ENCODE measurements at places on chromosomes 3 and 15.

- no peak for DNase-seq
Observed at GRCh38 chr15:73308305-73308704, 60.5 kb downstream of the HCN4 start.

DNA sequence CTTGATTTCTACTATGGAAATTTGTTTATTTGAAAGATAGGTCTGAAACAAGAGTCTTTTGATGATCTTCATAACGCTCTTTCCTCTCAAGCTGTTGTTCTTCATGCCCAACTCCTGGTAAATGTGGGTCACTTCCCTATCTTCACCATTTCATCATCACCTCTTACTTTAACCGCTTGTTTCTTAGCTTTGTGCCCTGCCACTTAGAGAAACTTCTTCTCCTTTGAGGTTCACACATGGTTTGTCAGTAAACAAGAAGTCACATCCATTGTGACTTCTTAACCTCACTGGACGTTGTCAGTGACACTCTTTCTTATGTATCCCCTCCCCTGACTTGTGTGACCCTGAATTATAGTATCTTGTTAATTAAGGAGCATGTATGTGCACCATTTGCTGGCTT lies 16.9 kb upstream of the P2RY13 start:
- DNase-seq = no peak

DNA sequence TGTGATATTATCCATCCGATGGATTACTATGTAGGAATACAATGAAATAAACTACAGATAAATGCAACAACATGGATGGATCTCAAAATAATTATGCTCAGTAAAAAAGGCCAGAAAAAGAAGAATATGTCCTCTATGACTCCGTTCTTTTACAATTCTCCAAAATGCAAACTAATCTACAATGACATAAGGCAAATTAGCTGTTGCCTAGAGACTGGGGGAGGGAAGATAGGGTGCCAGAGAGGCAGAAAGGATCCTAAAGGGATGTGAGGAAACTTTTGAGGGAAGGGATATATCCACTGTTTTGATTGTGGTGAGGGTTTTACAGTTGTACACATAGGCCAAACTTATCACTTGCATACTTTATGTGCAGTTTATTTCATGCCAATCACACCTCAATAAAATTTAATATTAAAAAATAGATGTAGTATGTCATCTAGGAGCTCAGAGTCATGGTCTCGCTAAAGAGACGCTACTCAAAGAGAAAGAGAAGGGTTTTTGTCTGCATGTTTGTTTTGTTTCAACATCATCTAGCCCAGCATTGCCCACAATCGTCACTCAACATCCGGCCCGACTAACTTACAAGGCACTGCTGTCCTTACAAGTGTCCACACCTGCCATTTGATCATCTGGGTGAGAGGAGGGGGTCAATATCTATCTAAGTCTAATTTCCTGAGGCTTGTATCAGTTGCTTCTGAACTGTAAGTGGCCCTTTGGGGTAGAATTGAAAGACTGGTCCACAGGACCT lies 29.5 kb downstream of the HES1 start:
- DNase-seq = no peak

GRCh38 chr3:43009547-43009946 lies 30.4 kb downstream of the GASK1A start:
- no peak for DNase-seq

- DNase-seq = peak; percentile 97
Observed at GRCh38 chr3:50365080-50365841, 5.9 kb upstream of the TMEM115 start.

- no peak for DNase-seq
Observed at GRCh38 chr3:124413989-124414598, 316.2 kb upstream of the UMPS start.

DNA sequence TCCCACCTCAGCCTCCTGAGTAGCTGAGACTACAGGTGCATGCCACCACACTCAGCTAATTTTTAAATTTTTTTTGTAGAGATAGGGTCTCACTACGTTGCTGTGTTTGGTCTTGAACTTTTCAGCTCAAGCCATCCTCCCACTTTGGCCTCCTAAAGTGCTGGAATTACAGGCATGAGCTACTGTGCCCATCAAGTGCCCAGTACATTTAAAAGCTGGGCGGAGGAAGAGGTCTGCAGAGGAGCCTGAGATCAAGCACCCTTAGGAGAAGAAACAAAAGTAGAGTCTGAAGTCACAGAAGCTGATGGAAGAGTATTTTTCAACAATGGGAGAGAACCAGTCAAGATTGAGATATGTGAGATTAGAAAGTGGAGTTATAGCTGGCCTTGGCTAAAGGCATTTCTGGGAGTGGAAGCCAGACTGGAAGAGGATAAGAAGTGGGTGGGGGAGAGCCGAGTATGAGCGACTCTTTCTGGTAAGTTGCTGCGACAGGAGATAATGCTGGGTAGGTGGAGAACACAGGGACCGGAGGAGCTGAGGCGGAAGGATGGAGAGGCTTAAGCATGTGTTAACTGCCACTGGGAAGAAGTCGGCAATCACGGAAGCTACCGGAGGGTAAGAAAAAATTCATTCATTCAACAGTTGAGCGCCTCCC lies 782 bp upstream of the IREB2 start:
- DNase-seq = peak; percentile 57

DNA sequence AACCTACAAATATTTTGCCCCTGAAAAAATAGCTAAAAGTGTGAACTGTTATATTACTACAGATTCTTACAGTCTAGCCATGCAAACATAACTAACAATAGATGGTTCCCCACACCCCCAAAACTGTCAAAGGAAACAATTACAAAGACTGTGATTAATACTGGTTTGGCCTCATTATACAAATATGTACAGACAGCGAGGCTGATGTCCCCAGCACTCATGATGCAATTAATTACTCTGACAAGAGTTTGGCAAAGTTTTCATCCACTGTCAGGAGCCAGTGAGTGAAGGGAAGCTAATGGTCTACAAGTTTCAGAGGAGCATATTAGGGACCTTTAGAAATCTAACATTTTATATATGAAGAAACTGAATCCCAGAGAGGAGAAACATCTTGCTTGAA lies 61.0 kb downstream of the HMG20A start:
- no peak for DNase-seq

GRCh38 chr3:30114918-30115317 lies 491.5 kb upstream of the TGFBR2 start:
- no peak for DNase-seq

GRCh38 chr3:74066456-74066855 lies 441.7 kb upstream of the PDZRN3 start:
- no peak for DNase-seq

DNA sequence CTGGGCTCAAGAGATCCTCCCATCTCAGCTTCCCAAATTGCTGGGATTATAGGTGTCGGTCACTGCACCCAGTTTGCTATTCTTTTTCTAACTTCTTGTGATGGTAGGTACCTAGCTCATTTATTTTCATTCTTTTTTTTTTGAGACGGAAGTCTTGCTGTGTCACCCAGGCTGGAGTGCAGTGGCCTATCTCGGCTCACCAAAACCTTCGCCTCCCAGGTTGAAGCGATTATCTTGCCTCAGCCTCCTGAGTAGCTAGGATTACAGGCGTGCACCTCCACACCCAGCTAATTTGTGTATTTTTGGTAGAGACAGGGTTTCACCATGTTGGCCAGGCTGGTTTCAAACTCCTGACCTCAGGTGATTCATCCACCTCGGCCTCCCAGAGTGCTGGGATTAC lies 30.1 kb upstream of the RAD51 start:
- DNase-seq = no peak

DNA sequence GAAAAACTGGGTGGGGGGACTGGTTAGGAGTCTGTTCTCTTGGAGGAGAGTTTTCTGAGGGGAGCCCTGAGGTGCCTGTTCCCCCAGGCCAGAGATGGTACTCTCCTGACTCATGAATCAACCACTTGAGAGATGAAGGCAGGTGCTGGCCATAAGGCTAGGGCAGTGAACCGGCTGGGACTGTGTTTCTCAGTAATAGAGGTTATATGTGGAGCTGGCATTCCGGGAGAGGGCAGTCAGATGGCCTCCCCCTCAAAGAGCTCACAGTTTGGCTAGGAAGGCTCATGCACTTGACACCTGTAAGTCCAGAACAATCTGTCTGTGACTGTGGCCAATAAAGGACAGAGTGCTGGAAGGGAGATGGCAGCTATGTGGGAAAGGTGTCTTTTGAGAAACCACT lies 10.0 kb upstream of the SCN10A start:
- no peak for DNase-seq

DNA sequence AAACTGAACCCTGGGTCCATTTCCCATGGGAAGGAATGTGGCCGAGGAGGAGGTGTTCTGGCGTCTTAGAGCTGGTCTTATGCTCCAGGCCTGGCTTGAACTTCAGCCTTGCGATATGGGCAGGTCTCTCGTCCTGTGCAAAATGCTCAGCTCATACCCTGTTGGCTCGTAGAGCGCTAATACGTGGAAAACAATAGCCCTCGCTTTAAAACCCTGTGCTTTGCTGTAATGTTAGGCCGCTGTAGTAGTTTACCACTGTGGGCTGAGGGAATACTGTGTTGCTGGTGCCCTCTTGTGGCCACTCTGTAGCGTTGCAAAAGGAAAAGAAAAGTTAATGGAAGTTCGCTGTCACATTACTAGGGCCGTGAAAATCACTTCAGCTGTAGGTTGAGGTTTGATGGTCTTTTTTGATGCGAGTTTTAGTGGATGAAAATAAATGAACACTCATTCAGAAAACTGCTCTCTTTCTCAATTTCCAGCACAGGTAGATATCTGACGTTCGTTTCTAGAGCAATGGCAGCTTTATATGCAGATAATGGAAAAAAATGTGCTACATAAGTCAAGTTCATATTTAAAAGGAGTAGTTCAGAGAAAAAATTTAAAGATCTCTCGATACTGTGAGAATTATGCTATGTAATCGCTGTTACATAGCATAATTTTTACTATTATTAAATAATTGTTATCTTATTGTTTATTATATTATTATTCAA lies 92.9 kb downstream of the MCTP2 start:
- DNase-seq = peak; percentile 57

- no peak for DNase-seq
Observed at GRCh38 chr3:64911138-64911537, 223.3 kb upstream of the ADAMTS9 start.

GRCh38 chr3:69209413-69209812 lies 87.0 kb upstream of the LMOD3 start:
- DNase-seq = no peak

DNA sequence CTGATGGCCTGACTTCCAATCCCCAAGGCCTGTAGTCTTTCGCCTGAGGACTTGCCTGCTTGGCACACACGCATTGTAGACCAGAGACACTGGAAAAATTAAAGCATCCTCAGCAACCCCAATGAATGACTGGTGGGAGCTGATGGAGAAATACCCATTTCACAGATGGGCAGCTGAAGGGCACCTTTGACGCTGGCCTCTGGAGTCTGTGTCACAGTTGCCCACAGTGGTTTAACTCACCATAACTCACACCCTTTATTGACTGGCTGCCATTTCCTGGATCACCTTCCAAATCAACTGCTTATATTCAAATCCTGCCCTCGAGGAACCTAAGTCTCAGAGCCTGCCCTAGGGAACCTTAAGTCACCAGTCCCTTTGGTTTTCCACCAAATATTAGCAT lies 183.1 kb downstream of the SHQ1 start:
- DNase-seq = no peak

DNA sequence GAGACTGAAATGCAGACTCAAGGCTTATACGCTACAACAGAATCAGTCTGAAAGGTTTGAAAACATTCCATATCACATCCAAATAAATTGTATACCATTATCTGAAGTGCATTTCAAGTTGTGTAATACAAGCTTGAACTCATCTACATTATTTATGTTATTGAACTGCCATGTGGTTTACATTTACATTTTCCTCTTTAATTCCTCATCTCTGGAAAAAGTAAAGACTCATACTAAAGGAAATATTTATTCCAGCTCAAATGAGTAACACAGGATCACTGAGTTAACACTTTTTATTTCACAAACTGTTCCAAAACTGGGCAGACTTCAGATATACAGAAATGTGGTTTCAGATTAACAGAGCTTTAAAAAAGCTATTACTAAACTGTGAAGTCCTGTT lies 282.5 kb downstream of the ULK4 start:
- no peak for DNase-seq

- no peak for DNase-seq
Observed at GRCh38 chr3:30502742-30503073, 103.7 kb upstream of the TGFBR2 start.

DNA sequence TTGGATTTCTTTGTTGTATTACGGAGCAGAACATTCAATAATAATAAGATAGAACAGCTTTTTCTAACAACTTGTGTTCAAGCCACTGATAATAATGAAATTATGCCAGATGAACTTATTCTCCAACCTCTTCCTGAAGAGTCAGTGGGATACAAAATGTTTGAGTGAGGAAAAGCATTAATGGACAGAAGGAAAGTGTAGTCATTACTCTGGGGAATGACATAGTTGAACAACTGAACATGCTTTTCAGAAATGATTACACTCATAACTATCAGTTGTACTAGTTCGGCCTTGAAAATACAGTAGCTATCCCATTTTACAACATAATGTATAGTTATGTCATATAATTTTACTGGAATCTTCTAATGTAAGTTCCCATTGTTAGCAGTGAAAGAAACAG lies 55.9 kb downstream of the ALCAM start:
- DNase-seq = no peak

- peak; percentile 58 for DNase-seq
Observed at GRCh38 chr3:86969500-86970189, 21.3 kb downstream of the VGLL3 start.

DNA sequence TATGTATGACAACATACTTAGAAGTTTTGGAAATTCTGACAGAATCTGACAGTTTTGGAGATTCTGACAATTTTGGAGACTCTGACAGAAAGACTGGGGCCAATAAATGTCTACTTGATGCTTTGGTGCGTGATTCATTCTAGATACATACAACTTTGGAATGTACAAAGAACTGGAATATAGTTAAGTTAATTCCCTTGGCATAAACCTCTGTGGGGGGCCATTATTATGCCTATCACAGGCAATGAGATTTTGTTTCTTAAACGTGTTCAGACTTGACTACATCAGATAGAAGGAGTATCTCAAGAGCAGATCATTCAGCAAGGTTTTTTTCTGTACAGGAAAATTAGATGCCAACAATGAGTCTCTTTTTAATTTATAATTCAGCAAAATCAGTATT lies 617.6 kb upstream of the ZNF717 start:
- DNase-seq = no peak

DNA sequence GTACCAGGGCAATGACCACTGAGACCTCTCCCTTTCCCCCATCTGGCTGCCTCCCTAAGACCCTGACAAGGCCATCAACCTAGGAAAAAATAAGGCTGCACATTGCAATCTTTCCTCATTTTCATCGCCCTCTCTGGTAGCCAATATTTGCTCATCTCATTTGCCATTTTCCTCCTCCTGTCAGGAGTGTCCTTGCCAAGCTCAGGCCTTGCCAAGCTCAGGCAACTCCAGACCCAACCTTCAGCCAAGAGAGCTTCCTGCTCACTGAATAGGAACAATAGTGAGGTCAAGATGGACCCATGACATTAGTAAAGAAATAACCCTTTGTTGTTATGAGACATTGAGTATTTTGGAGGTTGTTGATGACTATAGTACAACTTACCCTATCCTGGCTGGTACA lies 380.3 kb downstream of the RSL24D1 start:
- no peak for DNase-seq

GRCh38 chr3:149151843-149152242 lies 22.4 kb downstream of the HPS3 start:
- no peak for DNase-seq
